ENCODE measurements at places on chromosomes 6 and 20.

GRCh38 chr6:14450578-14450977, 333.0 kb downstream of the CD83 start:
- no peak for DNase-seq

GRCh38 chr6:149719531-149719930, 1.6 kb upstream of the LATS1 start:
- DNase-seq: no peak

- no peak for DNase-seq
Observed at GRCh38 chr6:133101790-133102189, 139.4 kb upstream of the EYA4 start.

DNA sequence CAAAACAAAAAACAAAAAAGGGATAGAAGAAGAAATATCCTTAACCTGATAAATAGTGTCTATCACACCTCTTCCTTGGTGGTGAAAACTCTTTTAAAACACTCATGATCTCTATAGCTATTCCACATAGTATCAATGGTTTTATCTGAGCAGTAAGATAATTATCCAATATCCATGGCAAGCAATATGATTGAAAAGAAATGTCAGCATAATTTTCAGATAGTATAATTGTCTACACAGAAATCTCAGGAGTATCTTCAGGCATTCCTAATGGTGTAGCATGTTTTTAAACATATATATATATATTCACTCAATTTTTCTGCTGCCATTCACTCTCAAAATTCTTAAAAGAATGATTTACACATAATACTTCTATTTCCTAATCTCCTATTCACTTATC, 938.0 kb upstream of the SLC35B3 start:
- no peak for DNase-seq

DNA sequence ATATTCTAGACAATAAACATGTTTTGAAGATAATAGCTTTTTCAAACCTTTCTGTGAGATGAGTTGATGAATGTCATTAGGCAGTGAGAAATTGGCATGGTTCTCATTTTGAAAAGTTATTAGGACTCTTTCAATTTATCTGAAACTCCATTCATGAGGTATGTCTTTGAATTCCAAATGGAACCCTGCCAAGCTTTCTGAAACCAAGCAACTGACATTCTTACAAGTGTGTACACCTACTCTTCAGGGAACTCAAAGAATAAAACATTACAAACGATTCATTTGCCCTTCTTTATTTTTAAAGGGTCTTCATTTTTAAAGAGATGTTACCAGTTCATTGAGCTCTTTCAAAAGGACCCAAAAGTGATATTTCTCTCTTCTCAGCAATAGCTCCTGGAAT, 2.1 kb upstream of the TRDN start:
- no peak for DNase-seq

- DNase-seq: peak; percentile 20
Observed at GRCh38 chr6:111721753-111722154, 116.1 kb upstream of the TRAF3IP2 start.

GRCh38 chr6:153340568-153340967, 209.5 kb upstream of the RGS17 start:
- DNase-seq: no peak

DNA sequence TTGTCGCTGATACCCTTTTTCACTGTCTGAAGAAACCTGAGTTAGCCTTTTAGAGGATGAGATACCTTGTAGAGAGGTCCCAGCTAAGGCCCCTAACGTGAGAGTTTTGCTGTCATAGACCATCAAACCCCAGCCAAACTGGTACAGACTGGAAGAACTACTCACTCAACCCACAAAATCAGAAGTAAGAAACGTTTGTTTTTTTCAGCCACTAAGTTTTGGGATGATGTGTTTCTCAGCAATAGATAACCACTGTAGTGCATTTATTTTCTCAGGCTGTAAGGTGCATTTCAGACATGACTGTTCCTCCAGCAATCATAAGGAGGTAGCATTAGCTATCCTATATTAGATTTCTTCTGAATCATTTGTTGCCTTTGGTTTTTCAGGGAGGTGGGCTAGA, 407.3 kb upstream of the FLRT3 start:
- DNase-seq: no peak

DNA sequence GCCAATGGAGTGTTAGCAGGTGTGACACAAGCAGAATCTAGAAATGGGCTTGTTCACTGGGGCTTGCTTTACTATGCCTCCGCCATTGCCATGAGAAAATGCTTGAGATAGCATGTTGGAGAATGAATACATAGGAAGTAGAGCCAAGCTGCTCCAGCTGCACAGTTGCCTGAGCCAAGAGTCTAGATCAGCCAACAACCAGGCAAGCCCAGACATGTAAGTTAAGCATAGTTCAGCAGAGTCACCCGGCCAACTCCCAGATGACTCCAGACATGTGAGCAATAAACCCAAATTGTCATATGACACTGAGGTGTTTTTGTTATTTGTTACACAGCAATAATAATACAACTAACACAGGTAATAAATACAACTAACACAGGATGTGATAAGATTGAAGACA, 167.9 kb downstream of the HAO1 start:
- DNase-seq: no peak

DNA sequence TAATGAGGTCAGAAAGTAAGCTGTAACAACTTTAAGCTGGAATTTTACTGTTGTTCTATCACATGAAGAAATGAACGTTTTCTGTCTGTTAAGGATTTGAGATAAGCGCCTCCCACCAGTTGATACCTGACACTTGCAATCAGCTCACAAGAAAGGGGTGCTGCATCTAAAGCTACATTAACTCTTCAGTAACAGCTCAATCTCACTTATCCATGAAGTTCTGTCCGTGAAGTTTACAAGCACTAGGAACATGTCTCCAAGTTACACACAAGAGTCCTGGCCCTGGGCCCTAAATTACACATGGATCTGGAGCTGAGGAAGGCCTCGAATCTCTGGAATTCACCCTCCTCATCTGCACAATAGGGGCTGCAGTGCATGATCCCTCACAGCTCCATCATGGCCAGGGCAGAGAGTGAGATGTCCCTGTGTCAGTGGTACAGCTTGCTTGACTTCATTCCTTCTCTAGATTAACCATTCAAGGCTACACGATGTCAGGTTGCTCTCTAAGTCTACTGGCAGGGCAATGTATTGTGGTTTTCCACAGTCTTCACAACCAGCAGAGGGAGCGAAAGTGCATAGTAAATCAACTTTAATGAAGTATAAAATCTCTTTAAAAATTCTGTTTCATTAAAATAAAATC, 182.4 kb upstream of the MCHR2 start:
- DNase-seq: no peak

- no peak for DNase-seq
Observed at GRCh38 chr6:130882370-130882769, 55.2 kb downstream of the SMLR1 start.

DNA sequence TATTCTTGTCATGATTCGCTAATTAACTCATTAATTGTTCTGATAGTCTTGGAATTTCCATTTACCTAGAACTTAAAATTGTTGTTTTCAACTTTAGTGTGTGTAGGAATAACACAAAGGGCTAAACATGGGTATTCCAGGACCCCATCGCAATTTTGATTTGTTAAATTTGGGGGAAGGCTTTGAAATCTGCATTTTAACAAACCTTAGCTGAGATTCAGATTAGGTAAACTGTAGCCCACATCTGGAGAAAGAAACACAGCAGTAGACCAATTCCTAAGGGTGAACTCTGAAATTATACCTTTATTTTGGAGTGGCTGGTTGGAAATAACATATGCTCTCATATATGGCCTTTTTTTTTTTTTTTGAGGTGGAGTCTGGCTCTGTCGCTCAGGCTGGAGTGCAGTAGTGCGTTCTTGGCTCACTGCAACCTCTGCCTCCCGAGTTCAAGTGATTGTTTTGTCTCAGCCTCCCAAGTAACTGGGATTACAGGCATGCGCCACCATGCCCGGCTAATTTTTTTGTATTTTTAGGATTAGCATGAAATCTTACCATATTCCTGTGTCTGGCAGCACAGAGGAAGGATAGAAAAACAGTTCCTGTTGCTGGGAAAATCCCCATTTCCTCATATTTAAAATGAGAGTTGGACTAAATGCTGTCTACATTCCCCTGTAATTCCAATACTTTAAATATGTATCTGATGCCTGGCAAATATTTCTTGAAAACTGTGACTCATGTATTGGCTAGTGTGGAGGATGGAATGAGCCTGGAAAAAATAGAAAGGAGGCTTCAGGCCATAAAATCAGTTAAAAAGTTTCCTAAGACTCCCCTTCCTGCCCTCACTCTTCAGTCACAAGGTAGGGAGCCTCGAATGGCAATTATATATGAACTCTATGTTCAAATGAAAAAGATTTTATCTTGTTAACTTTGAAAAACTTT, 96.7 kb upstream of the FAM184A start:
- DNase-seq: no peak

DNA sequence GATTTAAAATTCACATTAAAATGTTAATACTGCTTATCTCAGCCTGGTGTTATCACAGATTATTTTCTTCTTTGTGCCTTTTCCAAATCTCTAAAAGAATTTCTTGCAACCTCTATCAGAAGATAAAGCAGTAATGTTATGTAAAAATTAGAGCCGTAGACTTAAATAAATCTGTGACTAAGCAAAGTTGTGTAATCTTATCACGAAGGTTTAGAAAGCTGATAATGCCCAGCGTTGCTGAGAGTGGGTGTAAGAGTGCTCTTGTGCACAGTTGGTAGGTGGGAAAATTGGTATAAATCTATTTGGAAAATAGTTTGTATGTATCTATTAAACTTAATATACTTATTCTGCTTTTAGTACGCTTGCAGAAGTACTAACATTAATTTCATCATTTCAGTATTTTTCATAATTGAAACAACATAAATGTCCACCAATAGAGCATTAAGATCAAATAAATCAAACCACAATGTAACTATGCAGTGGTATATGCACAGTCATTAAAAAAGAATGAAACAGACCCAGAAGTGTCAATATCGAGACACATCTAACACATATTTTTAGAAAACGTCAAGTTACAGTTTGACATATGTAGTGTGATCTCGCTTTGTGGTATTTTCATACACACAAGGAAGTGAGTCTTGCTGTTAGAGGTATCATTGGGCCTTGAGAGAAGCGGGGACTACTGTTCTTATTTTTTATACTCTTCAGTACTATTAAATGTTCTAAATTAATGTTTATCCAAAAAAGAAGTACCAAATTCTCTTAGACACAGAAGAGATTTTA, 54.4 kb upstream of the PBOV1 start:
- no peak for DNase-seq

DNA sequence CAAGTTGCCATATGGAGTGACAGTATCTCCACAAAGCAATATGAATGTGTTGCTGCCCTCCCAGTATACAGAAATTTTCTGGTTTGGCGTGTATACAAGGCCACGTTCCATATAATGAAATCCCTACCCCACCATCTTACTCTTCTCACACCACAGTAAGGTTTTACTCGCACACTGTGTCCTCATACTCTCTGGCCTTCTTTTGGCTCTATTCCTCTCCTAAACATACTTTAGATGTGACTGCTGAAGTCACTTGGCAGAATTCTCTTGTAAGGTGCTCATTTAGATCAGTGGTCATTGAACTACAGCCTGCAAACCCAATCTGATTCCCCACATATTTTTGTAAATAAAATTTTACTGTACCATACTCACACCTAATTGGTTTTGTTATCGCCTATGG, 123.2 kb downstream of the RFPL4B start:
- DNase-seq: no peak

- DNase-seq: no peak
Observed at GRCh38 chr20:37864298-37864697, 38.6 kb upstream of the VSTM2L start.

DNA sequence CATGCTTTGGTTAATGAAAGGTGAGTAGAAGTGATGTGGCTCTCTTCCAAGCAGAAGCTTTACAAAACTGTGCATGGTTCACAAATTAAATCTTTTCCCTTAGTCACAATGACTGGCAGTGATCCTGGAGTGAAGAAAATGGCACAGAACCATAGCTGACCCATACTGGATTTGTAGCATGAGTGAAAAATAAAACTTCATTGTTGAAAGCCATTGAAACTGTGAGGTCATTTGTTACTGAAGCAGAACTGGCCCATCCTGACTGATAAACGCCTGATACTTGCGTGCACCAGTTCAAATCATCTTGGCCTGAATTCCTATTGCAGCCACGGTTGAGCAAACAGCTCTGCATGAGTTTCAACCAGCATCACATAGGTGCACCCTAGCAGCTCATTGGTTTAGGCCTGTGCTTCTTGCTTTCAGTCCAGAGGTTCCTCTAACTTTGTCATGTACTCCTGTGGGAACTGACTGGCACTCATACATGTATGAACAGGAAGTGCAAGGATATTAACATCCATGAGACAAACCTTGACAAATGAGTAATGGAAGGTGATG, 40.5 kb downstream of the SAMD5 start:
- DNase-seq: no peak

GRCh38 chr20:40657526-40657925, 31.5 kb downstream of the MAFB start:
- DNase-seq: no peak

- DNase-seq: no peak
Observed at GRCh38 chr6:105821777-105822176, 264.4 kb upstream of the PRDM1 start.

- no peak for DNase-seq
Observed at GRCh38 chr6:4349931-4350330, 214.6 kb upstream of the ECI2 start.

GRCh38 chr20:41587956-41588355, 30.2 kb downstream of the CHD6 start:
- DNase-seq: no peak

DNA sequence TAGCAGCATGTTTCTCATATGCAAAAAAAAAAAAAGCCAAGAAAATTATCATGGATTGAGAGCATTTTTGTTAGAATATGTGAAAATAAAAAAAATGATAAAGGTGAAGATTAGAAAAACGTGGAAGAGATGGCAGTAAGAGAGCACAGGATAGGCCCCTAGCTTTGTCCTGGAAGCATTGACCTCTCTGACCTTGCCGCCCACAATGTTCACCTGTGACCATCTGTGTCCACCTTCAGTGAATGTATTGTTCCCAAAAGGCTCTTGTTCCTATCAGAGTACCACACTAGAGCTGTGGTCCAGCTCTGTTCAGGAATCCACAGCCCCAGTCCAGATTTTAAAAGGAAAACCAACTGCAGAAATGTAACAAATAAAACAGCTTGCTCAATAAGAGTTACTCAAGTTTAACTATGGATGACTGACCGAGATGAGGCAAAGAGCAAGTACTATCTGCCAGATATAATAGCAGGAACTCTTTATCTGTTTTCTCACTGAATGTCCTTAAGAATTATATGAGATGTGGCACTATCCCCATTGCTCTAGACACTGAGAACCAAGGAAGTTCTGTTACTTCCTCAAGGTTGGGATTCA, 287.7 kb upstream of the STXBP5 start:
- no peak for DNase-seq

GRCh38 chr6:24979176-24979575, 43.4 kb upstream of the RIPOR2 start:
- no peak for DNase-seq

- DNase-seq: no peak
Observed at GRCh38 chr20:12067686-12068085, 150.0 kb downstream of the BTBD3 start.

- DNase-seq: no peak
Observed at GRCh38 chr6:10690651-10691445, 3.6 kb downstream of the C6orf52 start.
